ENCODE measurements at places on chromosomes 16 and 17.

- DNase-seq, result no peak
Observed at GRCh38 chr17:10336393-10336792, 36.4 kb downstream of the MYH13 start.

DNA sequence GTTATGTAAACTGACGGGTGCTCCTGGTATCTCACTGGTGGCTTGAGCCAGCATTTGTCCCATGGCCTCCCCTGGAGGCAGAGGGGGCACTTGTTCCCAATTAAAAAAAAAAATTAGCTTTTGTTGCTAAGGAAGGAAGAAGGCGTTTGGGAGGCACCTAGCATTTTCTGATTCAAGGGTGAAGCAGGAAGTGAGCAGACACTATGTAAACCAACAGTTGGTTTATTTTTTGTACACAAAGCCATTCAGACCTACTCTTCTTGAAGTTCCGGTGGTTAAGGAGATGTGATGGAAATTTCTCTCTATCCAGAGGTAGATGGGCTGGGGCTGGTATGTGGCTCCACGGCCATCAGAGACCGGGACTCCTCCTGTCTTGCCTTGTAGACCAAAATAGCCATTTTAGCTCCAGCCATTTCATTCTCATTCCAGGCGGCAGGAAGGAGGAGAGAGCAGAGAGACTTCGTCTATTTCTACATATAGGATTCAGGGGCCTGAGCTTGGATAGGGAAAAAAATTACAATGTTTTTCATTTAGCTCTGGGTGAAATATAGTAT is 103.0 kb downstream of the SNX29 start:
- DNase-seq, result no peak

- no peak for DNase-seq
Observed at GRCh38 chr16:79188739-79189122, 411.8 kb downstream of the MAF start.

GRCh38 chr17:76279742-76280287 is 14.7 kb downstream of the UBALD2 start:
- DNase-seq, result no peak

- no peak for DNase-seq
Observed at GRCh38 chr16:73122604-73123391, 74.9 kb upstream of the ZFHX3 start.

DNA sequence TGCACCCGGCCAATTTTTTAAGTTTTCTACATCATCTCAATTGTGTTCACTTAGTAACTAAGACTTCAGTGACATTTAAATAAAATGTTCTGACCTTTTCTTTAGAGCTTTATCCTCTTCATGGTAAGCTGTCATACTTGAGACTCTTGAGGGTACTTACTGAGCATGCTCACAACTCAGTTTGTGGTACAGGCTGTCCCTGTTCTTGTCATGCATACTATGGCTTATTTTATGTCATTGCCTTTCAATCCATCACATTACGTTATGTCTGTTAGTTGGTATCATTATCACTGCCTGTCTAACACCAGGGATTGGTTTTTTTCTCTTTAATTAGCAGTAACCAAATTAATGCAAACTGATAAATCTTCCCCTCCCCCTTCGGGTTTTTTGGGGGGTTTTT is 41.9 kb upstream of the RHBDL3 start:
- no peak for DNase-seq

DNA sequence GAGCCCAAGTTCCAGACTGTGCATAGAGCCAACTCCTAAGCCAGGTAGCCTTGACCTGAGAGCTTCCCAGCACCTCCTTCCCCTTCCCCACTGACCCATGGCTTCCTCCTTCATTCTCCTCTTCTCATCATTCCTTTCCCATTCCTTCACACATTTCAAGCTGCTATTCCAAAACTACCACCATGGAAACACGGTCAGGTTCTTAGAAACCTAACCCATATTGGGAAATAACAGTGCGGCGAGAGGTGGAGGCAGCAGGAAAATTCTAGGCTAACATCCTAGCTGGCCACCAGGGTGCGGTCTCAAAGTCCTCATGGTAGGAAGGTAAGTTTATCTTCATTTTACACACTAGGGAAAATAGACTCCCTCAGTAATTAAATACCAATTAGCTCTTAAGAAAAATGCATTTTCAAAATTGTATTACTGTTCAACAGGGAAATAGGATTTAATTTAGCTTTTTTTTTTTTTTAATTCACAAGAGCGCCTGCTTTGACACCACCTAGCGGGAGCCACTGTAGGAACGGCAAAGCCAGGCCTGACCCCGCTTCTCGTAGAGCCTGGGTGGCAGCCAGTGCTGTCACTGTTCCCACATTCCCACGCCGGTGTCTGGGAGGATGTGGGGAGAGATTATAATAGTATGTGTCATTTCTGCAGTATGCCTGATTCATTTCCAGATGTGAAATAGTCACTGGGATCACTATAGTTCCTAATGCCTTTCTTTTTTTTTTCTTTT is 14.0 kb upstream of the SPHK1 start:
- DNase-seq, result no peak

DNA sequence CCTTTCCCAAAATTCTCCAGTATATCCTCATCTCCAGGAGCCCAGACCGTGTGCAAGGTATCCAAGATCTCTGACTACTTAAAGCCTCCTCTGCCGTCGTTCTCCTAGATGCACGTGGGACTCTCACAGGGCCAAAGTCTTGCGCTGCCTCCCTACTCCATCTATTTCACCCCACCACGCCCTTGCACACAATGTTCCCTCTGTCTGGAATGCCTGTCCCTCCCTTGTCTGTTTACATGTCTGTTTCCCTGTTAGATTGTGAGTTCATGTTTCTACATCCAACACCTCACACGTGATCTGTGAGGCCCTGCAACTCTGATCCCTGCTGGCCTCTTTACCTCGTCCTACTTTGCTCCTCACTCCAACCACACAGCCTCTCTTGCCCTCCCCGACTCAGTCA is 4.9 kb upstream of the FZD2 start:
- no peak for DNase-seq

All from left renal pelvis (tissue), 4 donors.